ENCODE measurements at places on chromosomes 2 and 18.

DNA sequence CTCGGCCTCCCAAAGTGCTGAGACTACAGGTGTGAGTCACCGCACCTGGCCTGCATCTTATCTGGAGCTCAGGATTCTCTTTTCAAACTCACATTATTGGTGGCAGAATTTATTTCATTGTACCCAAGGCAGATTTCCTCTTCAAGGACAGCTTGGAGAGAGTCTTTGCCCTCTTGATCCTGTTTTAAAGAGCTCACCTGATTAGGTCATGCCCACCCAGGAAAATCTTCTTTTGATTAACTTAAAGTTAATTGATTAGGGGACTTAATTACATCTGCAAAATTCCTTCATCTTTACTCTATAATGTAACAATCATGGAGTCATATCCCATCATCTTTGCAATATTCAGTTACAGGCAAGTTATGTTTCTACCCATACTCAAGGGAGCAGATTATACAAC is 346.4 kb downstream of the EPHA4 start:
- no peak for DNase-seq

- DNase-seq, result no peak
These were observed 59.7 kb downstream of the TTC32 start for GRCh38 chr2:19841918-19842693.

- DNase-seq, result no peak
These were observed 8.3 kb downstream of the MYO1B start for GRCh38 chr2:191253476-191253875.

GRCh38 chr2:43170405-43171105 is 55.9 kb downstream of the ZFP36L2 start:
- no peak for DNase-seq

DNA sequence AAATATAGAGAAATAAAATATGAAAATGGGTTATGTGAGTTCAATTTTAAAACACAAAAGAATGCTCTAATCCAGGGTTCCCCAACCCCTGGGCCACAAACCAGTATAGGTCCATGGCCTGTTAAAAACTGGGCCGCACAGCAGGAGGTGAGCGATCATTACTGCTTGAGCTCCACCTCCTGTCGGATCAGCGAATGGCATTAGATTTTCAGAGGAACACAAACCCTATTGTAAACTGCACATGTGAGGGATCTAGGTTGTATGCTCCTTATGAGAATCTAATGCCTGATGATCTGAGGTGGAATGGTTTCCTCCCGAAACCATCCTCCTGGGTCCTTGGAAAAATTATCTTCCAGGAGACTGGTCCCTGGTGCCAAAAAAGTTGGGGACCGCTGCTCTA is 34.7 kb downstream of the TTR start:
- DNase-seq, result no peak

GRCh38 chr2:201440182-201440581 is 11.1 kb downstream of the TRAK2 start:
- no peak for DNase-seq

DNA sequence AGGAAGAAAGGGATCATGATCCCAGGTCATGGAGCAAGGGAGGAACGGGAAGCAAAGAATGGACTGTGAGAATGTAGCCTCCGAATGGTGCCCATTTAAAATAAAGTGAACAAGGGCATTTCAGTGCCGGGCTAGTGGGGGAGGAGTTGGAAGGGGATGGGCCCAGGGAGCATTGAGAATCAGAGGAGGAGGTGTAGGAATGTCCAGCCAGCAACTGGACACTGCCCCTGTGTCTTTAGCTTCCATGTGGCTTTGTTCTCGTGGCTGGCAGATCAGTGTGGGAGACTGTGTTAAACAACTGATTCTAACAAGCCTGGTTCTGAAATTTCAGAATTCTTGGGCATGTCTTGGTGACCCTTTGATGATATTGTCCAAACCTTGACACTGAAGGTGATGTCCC is 1.4 kb upstream of the RNF103 start:
- DNase-seq, result no peak

DNA sequence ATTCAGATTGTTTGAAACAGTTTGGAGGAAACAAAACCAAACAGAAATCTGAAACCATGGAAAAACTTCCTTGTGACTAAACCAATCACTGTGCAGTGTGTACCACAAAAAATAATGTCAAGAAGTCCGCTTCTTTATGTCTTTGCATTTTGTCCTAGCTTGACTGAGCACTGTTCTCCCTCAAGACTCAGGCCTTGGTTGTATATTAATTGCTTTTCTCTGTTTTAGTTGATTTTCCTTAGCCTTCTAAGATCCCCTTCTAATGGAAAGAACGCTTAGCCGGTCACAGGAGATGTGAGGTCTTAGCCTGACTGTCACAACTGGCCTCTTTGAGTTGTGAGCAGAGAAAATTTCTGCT is 56.6 kb downstream of the LCLAT1 start:
- no peak for DNase-seq
